ENCODE measurements at places on chromosomes 7 and 10.

DNA sequence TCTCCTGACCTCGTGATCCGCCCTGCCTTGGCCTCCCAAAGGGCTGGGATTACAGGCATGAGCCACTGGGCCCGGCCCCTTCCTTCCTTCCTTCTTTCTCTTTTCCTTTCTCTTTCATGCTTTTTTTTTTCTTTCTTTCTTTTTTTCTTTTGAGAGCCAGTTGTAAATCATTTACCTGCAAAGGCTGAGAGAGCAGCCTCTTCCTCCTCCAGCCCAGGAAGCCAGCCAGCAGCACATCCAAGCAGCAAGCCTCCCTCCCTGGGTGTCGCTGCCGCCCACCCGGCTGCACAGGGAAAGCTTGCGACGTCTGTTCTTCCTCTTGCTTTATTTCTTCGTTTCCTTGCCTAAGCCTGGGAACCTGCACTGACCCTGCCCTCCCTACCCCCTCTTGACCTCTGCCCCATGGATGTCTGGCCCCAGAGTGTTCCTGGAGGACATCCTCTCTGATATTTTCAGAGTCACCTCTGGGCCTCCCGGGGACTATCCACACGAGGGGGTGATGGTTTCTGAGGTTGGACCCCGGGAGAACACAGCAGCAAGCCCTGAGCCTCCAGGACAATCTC lies 62.8 kb upstream of the MYL10 start:
- peak; percentile 62 for DNase-seq

GRCh38 chr7:149624006-149624405 lies 126.4 kb upstream of the ZNF746 start:
- peak; percentile 27 for DNase-seq

GRCh38 chr10:24132741-24133140 lies 76.2 kb upstream of the KIAA1217 start:
- no peak for DNase-seq

DNA sequence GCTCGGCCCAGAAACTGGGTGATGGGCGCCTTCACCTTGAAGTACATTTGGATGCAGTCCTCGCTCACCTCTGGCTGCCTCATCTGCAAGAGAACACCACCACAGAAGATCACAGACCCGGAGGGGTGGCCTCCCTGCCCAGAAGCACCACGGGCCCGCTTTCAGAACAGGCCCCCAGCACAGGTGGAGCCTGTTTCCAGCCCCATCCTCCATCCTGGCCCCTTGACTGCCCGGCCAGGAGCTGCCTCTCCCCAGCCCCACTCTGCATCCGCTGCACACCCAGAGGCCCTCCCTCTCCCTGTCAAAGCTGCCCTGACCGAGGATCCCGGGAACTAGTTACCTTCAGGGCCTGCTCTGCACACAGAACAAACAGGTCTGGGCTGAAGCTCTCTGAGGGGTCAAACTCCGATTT lies 724 bp downstream of the CFAP46 start:
- no peak for DNase-seq

DNA sequence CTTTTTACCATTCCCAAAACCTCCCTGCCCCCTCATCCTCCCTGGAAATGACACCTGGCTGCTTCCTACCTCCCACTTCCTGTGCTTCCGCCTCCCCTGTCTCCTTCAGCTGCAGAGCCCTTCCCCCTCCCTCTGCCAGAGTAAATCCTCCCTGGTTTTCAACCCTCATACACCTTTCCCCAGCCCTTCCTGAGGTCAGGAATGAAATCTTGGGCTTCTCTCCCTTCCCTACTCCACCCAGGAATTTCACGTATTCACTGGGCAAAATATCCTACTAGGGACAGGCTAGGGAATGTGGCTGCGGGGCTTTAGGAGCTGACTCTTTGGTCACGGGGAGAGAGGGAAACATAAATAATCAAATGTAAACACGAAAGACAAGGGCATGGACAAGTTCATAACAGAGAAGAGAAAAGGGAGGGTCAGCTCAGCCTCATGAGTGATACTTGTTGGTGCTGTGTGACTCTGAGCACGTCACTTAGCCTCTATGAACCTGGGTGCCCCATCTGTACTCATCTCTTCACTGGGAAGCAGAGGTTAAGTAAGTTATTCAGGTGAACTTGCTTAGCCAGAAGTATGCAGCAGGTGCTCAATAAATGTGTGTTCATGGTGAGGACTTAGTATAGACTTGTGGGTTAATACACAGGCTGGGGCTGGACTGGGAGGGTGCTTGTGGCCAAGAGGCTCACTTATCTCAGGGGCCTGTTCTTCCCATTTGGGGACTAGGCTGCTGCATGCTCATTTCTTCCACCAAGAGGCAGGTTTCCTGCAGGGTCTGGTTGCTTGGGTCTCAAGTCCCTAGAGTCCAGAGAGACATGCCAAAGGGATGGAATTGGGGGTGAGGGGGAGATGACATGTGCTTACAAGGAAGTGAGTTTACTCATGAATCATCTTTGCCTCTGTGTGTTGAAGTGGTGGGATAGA lies 10.0 kb upstream of the DUSP5 start:
- no peak for DNase-seq
